ENCODE measurements at places on chromosomes 4 and X.

DNA sequence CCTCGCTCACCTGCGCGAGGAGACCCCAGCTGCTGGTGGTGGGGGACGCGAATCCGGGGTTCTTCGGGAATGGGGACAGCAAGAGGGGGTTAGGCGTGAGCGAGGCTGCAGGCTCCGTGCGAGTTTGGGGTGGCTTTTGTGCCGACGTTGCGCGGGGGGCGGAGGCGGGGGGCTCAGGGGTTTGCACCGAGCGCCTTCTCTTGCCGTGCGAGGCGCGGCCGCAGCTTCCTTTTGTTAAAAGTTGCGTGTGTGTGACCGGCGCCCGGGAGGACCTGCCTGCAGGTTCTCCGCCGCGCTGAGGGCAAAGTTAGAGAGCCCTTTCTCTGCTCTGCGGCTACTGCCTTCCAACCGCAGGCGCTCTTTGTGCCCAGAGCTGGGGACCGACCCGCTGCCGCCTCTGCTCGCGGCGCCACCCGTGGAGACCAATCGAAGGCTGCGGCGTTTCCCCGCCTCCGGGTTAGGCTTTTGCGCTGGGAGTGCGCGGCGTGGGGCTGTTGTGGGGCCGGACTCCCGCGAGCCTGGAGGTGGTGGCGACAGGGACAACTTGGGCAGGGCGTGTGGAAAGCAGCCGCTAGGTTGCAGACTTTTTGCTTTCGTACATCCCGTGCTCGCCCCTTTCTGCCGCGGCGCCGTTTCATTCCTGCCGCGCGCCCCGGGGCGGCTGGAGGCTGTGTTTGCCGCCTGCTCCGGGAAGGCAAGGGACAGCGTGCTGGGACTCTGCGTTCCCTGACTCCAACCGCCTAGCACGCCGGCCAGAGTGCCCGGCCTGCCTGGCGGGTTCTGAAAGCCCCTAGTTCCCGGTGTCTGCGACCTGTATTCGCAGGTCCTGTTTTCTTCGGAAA lies 716 bp downstream of the KIT start:
- DNase-seq, result peak; percentile 52

GRCh38 chr4:41213625-41214135 lies 662 bp downstream of the APBB2 start:
- peak; percentile 28 for DNase-seq

DNA sequence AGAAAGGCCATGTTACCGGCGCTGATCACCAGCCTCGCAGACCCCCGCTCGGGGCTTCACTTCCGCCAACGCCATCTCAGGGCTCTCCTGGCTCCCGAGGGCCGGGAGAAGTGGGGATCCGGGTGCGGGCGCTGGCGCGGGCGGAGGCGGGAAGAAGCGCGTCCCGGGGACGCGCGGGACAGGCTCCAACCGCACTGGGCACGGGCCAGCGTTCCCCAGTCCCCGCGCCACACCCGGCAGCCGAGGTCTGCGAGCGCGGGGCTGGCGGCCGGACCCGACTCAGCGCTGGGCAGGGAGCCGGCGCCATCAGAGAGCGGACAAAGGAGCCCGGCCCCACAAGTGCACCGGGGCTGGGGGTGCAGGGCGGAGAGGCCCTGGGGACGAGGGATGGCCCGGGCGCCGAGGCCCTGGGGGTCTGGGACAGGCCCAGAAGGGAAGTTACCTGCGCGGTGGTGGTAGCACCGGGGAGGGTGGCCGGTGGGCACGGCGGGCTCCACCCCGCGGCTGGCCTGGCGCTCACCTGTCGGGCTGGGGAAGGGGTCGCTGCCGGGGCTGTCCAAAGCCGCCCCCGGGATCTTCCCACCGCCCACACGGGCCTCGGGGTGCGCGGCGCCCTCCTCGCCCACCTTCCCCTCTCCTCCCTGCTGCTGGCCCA lies 449 bp downstream of the CTPS2 start:
- peak; percentile 16 for DNase-seq

DNA sequence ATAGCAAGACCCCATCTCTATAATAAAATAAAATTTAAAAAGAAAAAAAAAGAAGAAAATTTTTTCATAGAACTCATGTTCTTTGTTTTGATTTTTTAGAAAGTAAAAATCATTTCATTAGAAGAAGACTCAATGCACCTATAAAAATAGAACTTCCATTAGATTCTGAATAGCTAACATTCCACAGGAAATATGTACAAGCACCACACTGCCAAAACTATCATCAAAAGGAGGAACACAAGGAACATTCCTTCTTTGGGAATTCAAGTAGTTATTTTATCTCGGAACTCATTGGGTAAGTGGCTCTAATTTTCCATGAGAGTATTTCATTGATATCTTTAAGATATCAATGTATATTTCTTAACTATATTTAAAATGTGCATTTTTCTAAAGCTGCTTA lies 157.6 kb downstream of the CAMK2D start:
- DNase-seq, result no peak

DNA sequence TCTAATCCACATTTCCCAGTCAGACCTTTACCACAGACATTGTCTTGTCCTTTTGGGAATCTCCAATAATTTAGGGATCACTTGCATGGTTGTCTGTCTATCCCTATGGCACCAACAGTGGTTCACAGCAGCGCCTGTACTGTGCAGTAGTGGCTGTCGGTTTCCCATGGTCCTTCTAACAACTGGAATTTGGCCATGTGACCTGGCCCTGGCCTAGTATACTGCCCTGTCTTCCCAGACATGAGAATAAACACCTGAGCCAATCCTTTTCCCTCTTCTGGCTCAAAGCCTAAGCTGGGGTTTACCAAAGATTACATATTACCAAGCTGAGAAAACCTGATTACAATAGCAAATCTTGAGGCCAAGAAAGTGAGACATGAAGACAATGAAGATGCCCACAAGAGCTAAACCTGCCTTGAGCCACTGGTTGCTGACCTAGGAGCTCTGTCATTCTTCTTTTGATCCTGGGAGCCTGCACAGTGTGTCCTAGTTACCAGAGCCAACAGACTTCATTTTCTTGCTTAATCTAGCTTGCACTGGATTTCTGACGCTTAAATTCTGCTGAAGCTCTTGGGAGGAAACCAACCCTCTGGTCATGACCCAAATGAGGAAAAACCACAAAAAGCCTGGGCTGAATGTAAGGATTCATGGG lies 92.1 kb downstream of the SCD5 start:
- DNase-seq, result no peak

DNA sequence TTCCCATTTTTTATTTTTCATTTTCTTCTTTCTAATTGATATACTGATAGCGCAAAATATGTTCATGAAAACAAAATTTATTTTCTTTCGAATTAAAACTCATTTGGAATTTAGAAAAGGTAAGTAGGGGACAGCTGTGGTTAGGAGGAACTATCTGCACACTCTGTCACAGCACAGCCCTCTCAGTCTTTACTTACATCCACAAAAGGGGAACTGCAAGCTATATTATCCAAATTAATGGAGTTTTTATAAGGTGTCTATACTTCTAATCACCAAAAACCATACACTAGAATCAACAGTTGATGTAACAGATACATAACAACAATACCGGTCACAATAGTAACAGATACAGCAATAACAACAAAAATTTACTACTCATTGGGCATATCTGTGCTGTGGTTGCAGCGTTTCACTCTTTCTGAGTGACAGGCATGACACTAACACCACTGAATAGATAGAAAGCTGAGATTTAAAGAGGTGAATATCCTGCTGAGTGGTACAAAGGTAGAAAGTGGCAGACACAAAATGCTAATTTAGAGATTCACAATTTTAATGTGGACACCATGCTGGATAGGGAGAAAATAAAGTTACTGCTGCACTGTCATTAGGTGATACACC lies 160.7 kb downstream of the PPP3CA start:
- DNase-seq, result no peak

DNA sequence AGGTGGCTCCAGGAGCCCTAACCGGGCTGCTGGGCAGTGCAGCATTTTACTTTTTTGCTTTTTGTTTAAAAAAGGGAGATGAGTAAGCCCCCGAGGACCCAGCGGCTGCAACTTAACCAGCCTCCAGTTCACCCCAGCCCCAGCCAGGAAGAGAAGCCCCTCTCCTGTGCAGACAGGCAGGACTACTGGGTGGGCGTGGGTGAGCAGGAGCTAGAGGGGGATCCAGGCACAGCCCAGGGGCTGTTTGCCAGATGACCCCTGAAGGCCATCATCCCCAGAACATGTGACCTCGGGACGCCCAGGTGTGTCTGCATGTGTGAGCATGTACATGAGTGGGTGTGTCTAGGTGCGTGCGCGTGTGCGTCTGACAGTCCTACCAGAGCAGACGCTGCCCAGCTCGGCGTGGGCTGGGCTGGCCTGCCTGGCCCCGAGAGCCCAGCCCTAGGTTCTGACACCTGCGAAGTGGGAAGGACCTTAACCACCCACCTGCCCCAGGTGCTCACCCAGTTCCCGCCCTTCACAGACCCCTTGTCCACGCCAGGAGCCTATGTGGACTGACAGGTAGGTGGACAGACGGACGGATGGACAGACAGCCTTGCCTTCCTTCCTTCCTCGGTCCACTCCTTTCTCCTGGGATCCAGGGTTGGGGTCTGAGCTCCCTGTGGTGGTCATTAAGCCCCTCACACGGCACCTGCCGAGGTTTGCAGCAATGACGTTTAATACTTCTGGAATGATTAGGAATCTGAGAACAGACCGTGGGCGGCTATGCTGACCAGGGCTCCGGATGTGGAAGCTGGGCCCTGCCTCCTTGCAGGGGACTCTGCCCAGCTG lies 7.8 kb upstream of the HAUS3 start:
- no peak for DNase-seq

GRCh38 chr4:176034936-176035335 lies 30.7 kb upstream of the WDR17 start:
- DNase-seq, result no peak

- DNase-seq, result no peak
These were observed 53.0 kb upstream of the RPS6KA6 start for GRCh38 chrX:84240848-84241565.

GRCh38 chr4:726235-726787 lies 20.7 kb downstream of the PCGF3 start:
- DNase-seq, result no peak

- DNase-seq, result peak; percentile 62
These were observed 769 bp downstream of the TCEAL1 start for GRCh38 chrX:103629318-103630170.

GRCh38 chrX:23369027-23369426 lies 34.4 kb downstream of the PTCHD1 start:
- no peak for DNase-seq

DNA sequence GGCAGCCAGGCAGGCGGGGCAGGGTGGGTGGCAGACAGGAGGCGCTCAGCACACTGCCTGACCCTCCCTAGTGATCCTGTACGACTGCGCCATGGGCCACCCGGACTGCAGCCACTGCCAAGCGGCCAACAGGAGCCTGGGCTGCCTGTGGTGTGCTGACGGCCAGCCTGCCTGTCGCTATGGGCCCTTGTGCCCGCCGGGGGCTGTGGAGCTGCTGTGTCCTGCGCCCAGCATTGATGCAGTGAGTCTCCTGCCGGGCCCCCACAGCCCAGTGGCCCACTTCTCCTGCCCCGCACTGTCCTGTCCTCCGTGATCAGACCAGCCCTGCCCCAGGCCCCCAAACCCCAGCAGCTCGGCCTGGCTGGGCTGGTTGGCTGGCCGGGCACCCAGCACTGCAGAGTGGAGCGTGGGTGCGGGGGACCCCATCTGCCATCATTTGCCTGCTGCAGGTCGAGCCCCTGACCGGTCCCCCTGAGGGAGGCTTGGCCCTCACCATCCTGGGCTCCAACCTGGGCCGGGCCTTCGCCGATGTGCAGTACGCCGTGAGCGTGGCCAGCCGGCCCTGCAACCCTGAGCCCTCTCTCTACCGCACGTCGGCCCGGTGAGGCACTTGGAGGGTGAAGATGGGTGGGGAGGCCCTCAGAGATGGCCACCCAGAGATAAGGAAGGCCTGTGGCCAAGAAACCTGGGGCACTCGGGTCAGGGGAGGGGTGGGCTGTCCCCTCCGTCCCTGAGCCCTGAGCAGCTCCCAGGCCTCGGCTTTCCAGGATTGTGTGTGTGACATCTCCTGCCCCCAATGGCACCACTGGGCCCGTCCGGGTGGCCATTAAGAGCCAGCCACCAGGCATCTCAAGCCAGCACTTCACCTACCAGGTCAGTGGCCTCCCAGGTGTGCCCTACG lies 7.6 kb downstream of the PLXNB3 start:
- DNase-seq, result no peak

GRCh38 chr4:117084866-117085701 lies at the start of gene TRAM1L1:
TRAM1L1 (minus strand) TSS chr4:117085576; CDS start chr4:117085393, 183 bp downstream.
- peak; percentile 55 for DNase-seq

DNA sequence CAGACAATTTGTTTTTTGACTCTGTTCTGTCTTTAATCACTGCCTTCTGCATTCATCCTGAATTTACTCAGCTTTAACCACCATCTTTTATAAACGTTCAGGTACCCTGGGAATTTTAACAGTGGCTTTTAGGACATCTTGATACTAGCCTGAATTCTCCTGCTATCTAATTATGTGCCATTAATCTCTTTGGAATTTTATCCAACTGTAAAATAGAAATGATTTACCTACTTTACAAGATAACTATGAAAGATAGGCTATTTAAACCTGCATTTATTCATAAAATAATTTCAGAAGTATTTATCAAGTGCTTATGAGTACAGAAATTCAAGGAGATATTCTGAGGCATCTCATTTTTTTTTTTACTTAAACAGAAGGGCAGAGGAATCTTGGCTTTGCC lies 146.5 kb upstream of the PLAC1 start:
- DNase-seq, result no peak

- DNase-seq, result no peak
These were observed 600.9 kb upstream of the DIPK2B start for GRCh38 chrX:45801554-45801953.

DNA sequence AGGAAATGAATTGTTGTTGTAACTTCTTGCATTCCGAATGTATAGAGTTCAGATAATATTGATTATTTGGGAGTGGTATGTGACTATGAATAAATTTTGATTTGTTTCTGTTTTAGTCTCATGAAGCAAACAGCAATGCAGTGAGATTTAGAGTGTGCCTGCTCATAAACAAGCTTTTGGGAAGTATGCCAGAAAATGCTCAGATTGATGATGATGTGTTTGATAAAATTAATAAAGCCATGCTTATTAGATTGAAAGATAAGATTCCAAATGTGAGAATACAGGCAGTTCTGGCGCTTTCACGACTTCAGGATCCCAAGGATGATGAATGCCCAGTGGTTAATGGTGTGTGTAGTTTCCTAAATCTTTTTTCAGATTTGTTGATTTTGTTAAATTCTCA lies 2.0 kb downstream of the NCAPG start:
- DNase-seq, result no peak

- no peak for DNase-seq
These were observed 36.5 kb downstream of the EFNB1 start for GRCh38 chrX:68865300-68865699.

- no peak for DNase-seq
These were observed 53.2 kb upstream of the CDKN2AIP start for GRCh38 chr4:183391204-183391603.

GRCh38 chr4:46946919-46947536 lies 38.0 kb upstream of the COX7B2 start:
- no peak for DNase-seq

- no peak for DNase-seq
These were observed 106.1 kb upstream of the TMEM150C start for GRCh38 chr4:82667761-82668480.

All from left ventricle myocardium inferior (tissue), 1 donor.